Tongue (tissue), 3 donors: ENCODE measurements at places on chromosomes 3 and 15. TPM values are rescaled to one million over a fixed set of nuclear protein-coding genes. Genes with fewer than 3 reads are reported as not detected.

DNA sequence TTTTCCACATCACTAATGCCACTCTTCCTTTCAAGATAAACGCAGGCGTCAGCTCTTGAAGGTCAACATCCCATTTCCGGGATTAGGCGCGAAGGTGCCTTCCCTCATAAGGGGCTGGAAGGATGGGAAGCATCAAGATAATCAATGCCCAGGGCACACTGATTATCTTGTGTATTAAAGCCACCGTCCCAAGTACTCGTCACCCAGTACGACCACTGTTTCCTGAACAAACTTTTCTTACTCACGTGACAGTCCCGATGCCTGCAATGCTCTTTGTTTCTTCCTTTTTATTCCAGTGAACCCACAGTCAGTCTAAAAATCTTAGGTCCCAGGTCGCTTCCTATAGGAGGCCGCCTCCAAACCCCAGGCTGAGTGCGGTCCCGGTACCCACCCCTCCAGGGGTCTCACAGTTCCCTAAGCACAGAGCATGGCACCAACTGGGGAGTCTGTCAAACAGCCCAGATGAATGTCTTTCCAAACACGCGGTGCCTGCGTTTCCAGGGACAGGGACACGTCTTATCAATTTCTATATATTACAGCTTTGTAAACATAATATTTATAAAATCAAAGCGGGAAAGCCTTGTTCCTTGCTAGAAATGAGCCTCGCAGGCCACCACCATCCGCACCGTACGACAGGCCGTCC is 589 bp downstream of the ANAPC13 start:
- peak; percentile 53 for DNase-seq

The SLC2A2 gene
- not detected for total RNA-seq

The BCL2A1 gene
- 8.1 TPM for total RNA-seq

GRCh38 chr3:18556503-18557135 is 131.5 kb upstream of the SATB1 start:
- no peak for DNase-seq

The KLHL40 gene
- total RNA-seq: 159 TPM

GRCh38 chr15:41945731-41946130 is 26.6 kb downstream of the EHD4 start:
- no peak for DNase-seq

GRCh38 chr3:57434041-57434440 is 110.1 kb downstream of the DNAH12 start:
- DNase-seq: peak; percentile 34

DNA sequence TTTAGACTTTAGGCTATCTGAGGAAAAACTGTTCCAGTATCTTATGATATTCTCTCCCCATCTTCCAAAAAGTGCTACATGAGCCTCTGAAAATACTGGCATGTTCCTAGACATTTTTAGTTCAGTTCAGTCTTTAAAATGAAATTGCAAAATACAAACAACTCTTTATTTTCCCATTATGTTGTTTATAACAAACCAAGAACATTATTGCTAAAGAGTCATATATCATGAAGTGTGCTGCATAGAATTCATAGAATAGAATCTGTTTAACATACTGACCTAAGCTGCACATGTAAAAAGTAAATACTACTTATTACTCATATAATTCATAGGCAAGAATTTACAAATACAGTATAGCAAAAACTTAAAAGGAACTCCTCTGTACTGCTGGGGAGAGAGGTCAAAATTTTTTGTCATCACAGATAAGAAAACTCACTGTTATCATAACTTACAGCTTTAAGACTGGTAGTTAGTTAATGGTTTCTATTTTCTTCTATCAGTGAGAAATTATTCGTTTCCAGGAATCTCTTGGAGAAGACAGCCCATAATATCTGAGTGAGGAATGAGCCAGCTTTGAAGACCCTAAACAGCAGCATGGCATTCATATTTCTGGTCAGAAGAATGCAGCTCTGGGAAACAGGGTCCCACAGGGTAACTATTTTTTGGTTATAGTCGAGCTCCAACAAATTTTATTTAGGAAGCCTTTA is 32.2 kb downstream of the FILIP1L start:
- DNase-seq: no peak

GRCh38 chr15:72375501-72375845 is 341 bp downstream of the HEXA start:
- no peak for DNase-seq

The UBR1 gene
- total RNA-seq: 32.4 TPM

DNA sequence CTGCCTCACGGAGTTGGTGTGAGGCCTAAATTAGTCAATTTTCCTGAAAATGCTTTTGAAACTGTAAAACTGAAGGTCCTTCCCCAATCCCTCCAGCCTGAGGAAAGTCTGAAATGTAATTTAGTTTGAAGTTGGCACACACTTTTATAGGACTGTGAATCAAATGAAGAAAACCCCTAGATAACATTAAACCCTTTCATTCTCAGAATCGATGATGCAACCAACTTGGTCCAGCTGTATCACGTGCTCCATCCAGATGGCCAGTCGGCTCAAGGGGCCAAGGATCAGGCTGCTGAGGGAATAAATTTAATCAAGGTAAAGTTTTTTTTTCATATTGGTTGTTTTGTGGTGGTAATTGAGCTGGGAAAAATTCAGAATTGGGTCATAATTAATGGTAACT is 11.7 kb downstream of the MRPS22 start:
- DNase-seq: no peak
